ENCODE measurements at places on chromosomes 4 and X.

- no peak for DNase-seq
Measured at GRCh38 chrX:115419069-115419468, 129.6 kb downstream of the LUZP4 start.

DNA sequence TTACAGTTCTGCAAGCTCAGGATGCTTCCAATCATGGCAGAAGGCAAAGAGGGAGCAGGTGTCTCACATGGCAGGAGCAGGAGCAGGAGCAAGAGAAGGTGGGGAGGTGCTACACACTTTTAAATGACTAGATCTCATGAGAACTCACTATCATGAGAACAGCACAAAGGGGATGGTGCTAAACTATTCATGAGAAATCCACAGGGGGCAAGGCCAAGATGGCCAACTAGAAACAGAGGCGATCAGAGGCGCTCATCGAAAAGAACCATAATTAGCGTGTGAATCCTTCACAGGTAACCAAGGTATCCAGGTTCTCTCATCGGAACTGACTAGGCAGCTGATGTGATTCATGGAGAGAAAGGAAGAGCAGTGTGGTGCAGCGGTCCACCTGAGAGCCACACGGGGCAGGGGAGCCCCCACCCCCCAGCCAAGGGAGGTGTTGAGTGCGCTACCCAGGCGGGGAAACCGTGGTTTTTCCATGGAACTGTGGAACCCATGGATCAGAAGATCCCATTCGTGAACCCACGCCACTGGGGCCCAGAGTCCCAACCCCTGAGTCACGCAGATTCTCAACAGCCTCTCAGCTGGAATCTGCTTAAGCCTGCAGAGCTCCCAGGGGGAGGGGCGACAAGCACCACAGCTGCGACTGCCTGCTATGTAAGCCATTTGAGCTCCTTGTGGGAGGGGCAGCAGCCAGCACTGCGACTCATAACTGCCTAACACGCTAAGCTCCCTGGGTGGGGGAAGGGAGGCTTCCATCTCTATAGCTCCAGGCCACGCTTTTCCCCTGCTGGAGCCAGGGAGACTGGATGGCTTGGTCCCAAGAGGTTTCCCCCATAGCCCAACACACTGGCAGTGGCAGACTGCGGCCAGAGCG is 46.7 kb downstream of the FGF16 start:
- no peak for DNase-seq

DNA sequence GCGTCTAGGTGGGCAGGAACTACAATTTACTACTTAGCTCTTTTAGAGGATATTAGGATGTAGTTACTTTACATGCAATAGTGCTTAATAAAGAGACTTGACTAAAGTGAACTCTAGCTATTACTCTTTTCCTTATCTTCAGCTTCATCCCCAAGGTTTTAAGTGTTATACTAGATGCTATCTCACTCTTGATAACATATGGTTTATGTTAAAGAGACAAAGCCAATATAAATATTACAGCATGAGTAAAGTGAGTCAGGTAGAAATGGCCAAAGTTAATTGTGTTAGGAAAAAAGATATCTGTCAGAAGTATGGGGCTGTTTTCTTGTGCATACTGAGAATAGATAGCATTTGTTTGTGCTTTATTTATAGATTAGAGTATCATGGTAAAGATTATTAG is 80.5 kb downstream of the STAG2 start:
- no peak for DNase-seq

DNA sequence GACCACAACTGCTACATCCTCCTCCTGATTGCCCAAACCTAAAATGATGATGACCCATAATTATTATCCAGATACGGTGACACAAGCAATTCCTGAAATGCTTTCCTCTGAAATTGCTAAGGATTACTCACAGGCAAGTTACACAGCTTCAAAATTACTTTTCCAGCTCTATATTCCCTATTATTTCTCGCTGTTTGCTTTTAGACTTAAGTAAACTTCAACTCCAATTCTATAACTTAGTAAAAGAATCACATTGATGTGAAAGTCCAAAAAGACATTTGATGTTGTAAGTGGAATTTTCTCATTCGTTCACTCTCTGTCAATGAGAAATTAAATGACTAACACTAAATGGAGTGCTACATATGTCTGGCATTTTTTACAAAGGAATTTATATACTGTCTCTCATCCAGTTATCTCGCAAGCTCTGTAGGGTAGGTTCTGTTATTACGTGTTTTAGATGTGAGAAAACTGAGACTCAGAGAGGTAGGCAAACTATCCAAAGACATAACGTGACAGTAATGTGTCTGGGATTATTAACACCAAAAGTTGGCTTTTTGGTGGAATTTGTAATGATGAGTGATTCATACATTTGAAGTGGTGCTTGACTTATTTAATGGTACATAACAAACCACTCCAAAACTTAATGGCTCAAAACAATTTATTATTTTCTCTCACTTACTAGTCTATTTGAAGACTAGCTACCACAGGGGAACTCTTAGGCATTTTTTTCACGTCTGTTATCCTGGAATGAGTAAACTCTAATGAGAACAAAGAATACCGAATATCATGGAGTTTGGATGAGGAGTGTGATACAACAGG is 31.5 kb downstream of the PALLD start:
- no peak for DNase-seq

- no peak for DNase-seq
Measured at GRCh38 chr4:108794136-108794535, 31.3 kb upstream of the ETNPPL start.

- no peak for DNase-seq
Measured at GRCh38 chrX:149715468-149715867, 3.6 kb downstream of the MAGEA11 start.

DNA sequence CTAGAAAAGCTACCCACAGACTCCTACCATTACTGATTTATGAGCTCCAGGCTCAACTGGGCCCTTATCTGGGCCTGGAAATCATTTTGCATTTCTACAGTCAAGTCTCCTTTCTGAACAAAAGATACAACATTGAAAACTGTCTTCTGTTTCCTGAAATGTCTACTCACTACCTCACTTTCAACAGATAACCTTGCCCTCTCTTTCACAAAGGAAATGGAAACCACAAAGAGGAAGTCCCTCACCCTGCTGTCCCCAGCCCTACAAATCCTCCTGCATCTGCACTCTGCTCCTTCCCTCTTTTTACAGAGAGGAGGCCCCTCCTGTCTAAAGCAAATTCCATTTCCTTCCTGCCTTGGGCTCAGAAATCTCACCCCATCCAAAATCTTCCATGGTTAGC is 24.8 kb upstream of the CYBB start:
- peak; percentile 2 for DNase-seq

- DNase-seq = no peak
Measured at GRCh38 chrX:133380711-133381619, 34.3 kb downstream of the GPC4 start.

- no peak for DNase-seq
Measured at GRCh38 chr4:183173580-183174526, 74.8 kb downstream of the WWC2 start.

DNA sequence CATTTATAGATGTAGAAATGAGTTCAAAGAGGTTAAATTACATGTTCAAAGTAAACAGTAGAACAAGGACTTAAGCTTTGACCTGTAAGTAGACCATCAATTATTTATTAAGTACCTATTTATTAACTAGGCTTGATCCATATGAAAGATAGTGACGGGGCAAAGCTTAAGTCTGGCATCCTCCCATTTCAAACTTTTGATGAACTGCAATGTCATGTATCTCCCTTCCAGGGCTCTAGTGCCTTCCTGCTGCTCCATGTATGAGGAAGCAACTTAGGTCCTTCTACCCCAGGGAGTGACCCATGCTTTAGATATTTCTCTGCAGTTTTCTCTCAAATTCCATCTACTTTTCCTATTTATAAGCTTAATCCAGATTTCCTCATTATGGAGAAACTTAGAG is 31.9 kb upstream of the ANTXR2 start:
- no peak for DNase-seq

GRCh38 chrX:54995621-54996020 is 1.6 kb upstream of the PFKFB1 start:
- no peak for DNase-seq

DNA sequence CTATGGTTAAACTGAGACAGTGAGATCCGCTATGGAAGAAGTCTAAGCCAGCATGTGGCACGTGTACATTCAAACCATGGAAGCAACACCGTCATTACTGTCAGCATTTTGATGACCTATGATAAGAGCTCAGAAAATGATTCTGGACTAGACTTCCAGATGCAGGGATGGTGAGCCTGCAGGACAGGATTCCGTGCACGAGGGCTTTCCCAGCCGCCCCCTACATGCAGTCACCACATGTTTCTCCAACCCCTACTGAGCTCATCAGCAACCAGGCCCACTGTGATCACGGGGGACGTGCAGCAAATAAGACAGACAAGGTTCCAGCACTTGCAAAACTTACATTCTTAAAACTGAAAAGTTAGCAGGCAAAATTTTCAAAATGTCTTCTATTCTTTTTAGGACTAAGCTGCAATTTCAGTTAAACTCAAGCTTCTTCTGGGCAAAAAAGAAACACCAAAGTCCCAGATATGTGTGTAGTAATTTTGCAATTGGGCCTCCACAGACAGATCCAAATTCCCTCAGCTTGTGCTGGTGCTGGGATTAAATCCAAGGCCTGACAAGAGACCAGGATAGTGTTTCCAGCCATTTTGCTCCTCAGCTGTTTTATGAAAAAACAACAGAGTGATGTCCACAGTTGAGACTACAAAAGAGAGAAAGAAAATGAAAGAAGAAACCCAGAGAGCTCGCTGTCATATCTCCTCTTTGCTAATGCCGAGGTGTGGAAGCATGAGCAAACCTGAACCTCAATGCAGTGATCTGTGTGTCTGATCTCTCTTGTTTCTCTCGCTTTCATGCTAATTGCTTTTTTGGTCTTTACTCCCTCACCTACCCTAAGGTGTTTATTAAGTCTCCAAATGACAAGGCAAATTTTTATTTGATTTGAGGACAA is 118.2 kb downstream of the AFAP1 start:
- DNase-seq = no peak

GRCh38 chr4:165537028-165537648 is 158.3 kb downstream of the CPE start:
- no peak for DNase-seq

DNA sequence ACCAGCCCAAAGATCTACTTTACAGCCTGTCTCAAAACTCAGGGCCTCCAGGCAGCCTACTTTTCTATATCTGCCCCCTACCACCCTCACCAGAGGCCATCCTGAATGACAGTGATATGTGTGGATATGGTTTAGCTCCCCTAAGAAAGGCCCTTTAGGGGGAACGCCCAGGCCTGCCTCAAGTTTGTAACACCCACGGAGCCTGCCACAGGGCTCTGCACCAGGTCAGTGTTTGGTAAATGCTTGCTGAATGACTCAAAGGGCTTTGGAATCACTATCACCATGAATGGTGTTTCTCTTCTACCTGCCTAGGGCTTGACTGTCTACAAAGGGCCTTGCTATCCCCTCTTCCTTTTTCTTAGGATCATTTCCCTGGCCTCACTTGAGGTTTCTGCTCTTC is 11.3 kb upstream of the LONRF3 start:
- no peak for DNase-seq

GRCh38 chr4:5796976-5797375 is 86.0 kb downstream of the EVC start:
- no peak for DNase-seq

DNA sequence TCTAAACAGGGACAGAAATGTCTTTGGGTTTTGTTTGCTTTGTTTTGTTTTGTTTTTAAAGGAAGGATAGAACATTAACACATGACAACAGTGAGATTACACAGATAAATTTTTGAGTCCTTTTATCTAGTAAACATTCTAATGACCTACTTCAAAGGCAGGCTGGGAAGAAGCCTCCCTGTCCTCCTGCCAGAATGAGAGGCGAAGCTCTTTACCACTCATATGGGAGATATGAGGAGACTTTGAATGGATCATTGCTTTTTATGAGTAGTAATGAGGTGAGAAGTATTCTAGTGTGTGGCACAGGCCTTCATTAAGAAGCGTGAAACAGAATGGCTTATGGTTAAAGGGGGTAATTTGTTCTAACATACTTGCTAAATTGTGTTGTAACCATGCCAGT is 172.0 kb downstream of the FBXO8 start:
- DNase-seq = no peak

DNA sequence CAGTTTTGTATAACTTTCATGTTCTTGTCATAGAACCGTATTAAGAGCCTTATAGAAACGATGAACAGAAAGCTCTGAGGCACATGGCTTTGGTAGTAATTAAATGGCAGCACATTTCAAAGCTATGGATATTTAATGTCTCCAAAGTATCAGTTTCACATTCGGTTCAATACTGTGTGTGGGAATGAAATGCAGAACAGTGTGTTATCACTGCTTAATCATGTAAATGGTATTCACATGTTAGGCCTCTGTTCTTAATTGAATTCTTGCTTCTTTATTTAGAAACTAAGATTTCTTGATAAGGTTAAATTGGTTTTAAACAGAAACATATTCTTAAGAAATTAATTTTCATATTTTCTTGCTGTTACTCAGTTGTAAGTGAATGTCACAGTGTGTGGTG is 701.0 kb upstream of the PITX2 start:
- DNase-seq = no peak

Measured in T-cell (primary cell).